ENCODE measurements at places on chromosomes 4 and X.
A peak's percentile ranks its signal among the peaks of the same experiment; 100 is the strongest.

DNA sequence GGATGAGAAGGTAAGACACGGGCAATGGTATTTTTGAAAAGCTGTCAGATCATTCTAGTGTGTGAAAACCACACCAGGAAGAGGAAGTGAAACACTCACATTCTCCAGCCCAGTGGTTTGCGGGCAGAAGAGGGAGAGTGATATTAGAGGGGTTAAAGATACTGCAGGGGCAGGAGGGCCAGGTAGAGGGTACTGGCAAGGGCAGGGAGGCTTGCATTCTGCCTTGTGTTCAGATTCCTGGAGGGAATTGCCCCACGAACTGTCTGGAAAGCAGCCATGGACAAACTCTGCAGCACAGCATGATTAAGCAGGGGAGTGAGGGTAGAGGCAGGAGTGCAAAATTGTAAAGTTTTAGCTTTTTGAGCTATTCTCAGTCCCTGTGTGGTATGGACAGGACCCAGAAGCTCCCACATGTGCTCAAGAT, 30.9 kb downstream of the NIPAL1 start:
- no peaks in the 10 kb centered on the region for H3K36me3 ChIP-seq
- H3K27ac ChIP-seq = no peak overlapping the region
- H3K4me1 ChIP-seq = peaks cover 35% of the 10 kb centered on the region
- peak; percentile 65 for DNase-seq

DNA sequence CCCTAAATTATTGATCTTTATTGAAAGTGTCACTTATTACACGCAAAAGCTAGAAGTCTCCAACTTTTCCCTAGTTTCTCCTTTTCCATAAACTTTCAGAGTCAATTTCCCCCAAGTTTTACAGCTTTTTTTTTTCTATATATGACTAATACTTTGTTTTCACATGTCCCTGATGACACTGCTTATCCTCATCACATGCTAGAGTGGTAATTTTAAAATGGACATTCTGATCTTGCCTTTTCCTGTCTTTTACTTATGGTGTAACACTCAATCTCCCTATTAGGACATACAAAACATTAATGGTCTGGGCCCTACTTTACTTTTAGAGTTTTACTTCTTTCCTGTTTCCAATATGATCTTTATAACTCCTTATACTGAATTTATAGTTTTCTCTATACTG, 112.6 kb downstream of the ANK2 start:
- H3K36me3 ChIP-seq = no peaks in the 10 kb centered on the region
- H3K27ac ChIP-seq = no peak overlapping the region
- DNase-seq = no peak
- peaks cover 2% of the 10 kb centered on the region for H3K27me3 ChIP-seq

DNA sequence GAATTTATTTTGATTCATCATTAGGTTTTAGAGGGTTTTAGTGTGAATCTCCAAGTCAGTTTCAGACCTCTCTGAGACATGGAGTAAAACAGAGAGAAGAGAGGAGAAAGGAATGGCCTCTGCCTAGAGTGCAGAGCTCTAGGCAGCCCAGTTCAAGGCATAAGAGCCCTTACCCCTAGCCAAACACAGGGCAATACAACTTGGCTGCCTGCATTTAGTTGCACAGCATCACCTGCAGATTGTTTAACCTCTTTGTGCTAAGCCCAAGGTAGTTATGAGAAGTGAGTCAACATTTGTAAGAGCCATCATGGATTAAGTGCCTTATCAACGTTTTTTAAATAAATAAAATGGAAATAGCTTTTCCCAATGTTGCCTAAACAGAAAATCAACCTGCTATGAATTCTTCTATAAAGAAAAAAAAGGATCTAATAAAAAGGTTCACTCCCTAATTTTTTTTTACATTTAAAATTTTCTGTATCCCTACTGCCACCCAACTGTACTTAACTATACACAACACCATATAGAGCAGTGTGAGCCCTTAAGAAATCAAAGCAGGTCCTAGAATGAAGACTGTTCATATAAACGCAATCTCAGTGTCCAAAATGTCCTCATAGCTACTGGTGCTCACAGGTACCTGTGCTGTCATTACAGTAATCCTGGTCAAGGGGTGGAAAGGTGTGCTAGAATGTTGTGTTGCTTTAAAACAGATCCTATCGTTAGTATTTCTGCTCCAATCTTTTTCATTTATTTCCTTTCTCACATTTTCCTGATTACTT, 36.0 kb downstream of the PF4 start:
- H3K4me3 ChIP-seq = no peak overlapping the region
- no peaks in the 10 kb centered on the region for H3K36me3 ChIP-seq
- no peak overlapping the region for H3K27ac ChIP-seq
- H3K27me3 ChIP-seq = peaks cover 9% of the 10 kb centered on the region
- H3K4me1 ChIP-seq = no peaks in the 10 kb centered on the region
- no peak for DNase-seq

- DNase-seq = no peak
- no peaks in the 10 kb centered on the region for H3K4me1 ChIP-seq
Observed at GRCh38 chrX:50865311-50865710, 45.2 kb upstream of the BMP15 start.

GRCh38 chr4:172953896-172954568, 214.6 kb upstream of the GALNT7 start:
- H3K4me1 ChIP-seq = no peaks in the 10 kb centered on the region
- no peak overlapping the region for H3K27ac ChIP-seq
- H3K4me3 ChIP-seq = no peak overlapping the region
- no peak for DNase-seq
- H3K36me3 ChIP-seq = no peaks in the 10 kb centered on the region

DNA sequence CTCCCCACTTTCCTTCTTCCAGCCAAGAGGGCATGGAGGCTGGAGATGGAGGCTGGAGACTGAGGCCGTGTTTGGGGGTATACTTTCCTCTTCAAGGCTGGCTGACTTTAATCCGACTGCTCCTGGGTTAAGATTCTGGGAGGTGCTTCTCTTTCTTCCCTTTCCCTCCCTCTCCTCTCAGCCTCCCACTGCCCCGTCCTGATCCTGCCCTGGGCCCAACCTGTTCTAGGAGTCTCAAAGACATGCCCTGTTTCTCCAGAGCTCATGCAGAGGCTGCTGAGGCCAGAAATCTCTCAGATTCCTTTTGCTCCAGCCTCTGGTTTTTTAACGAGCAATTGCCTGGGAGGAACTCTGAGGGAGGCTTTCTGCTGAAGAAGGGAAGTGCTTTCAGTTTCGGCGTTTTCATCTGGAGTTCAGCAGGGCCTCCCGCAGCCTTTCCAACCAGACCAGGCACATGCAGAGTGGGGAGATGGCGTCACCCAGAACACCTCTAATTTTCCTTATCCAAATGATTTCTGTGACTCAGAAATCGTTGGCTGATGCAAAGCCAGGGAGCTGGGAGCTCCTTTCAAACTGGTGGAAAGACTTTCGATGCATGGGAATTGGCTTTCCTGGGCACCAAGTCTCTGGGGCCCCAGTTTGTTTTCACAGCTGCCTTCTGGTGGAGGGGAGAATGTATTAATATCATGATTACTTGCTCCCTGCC, 34.5 kb upstream of the FAM9C start:
- DNase-seq = no peak
- peaks cover 49% of the 10 kb centered on the region for H3K4me1 ChIP-seq
- H3K27ac ChIP-seq = peak overlapping the region; percentile 93

DNA sequence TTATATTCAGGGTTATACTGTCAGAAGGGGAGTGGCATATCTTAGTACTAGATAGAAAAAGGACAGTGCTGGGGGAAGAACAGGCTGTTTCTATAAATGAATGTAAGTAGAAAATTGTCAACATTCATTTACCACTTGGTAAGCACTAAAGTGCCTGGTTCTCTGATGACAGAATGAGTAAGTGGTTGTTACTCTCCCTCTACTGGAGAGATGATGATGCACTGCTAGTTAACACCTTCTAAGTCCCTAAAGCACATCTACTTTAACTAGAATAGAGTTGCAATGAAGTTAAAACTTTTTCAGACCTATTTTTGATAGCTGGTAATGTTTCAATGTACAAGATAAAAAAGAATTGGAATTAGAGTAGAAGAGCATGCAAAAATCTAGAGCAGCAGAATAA, 214.5 kb downstream of the KLHL4 start:
- H3K36me3 ChIP-seq = no peaks in the 10 kb centered on the region
- no peak overlapping the region for H3K27ac ChIP-seq
- no peaks in the 10 kb centered on the region for H3K27me3 ChIP-seq
- no peak for DNase-seq
- no peak overlapping the region for H3K4me3 ChIP-seq

GRCh38 chrX:68848189-68848940, 19.5 kb downstream of the EFNB1 start:
- H3K4me3 ChIP-seq = no peak overlapping the region
- no peak for DNase-seq
- no peaks in the 10 kb centered on the region for H3K4me1 ChIP-seq
- H3K36me3 ChIP-seq = no peaks in the 10 kb centered on the region
- H3K27ac ChIP-seq = no peak overlapping the region
- H3K27me3 ChIP-seq = no peaks in the 10 kb centered on the region

DNA sequence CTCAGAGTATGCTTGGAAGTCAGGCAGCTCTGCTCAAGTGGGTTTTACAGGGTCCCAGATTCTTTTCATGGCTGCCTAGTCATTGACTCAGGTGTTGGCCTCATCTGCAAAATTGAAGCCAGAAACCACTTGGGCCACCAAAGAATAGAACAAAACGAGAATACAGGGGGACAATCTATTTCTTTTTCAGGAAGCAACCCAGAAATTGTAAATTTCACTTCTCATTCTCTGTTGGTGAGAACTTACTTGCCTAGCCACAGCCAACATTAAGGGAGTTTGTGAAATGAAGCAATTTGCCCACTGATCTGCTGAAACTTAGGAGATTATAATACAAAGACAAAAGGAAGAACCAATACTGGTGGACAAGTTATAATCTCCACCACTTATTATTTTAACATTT, 8.6 kb upstream of the TKTL2 start:
- H3K4me1 ChIP-seq = peaks cover 6% of the 10 kb centered on the region
- H3K4me3 ChIP-seq = peak overlapping the region; percentile 57
- no peaks in the 10 kb centered on the region for H3K36me3 ChIP-seq

- peaks cover 2% of the 10 kb centered on the region for H3K27me3 ChIP-seq
- no peak for DNase-seq
- H3K27ac ChIP-seq = no peak overlapping the region
- H3K36me3 ChIP-seq = no peaks in the 10 kb centered on the region
- no peaks in the 10 kb centered on the region for H3K4me1 ChIP-seq
Observed at GRCh38 chrX:123454712-123455431, 270.8 kb downstream of the GRIA3 start.

DNA sequence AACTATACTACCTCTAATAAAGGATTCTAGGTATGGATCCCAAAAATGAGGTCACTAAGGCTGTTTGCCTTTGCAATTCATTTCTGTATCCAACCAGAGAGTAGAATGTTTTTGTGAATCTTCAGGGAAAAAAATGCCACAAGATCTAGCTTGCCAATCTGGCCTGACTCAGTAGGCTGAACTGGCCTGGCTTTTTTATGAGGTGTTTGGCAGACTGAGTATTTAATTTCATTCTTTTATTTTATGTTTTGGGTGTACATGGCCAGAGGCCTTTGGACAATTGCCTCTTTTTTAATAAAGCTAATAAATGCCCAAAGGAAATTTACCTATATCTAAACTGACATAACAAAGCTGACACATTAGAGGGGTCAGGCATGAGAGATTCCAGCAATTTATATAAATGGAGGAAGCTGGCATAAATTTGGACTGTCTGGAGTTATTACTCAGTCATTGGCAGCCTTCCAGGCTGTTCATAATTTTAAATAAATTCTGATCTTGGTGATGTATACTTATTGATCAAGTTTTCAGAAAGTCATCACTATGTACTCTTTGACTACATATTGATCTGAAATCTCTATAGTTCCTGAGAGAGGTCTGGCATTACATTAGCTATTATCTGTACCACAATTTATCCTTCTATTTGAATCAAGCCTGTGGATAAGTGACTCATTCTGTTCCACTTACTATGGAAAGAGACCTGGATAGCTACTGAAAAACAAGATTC, 376.4 kb upstream of the NOCT start:
- DNase-seq = no peak
- no peaks in the 10 kb centered on the region for H3K36me3 ChIP-seq
- H3K27me3 ChIP-seq = peaks cover 1% of the 10 kb centered on the region
- no peak overlapping the region for H3K4me3 ChIP-seq
- no peaks in the 10 kb centered on the region for H3K4me1 ChIP-seq

DNA sequence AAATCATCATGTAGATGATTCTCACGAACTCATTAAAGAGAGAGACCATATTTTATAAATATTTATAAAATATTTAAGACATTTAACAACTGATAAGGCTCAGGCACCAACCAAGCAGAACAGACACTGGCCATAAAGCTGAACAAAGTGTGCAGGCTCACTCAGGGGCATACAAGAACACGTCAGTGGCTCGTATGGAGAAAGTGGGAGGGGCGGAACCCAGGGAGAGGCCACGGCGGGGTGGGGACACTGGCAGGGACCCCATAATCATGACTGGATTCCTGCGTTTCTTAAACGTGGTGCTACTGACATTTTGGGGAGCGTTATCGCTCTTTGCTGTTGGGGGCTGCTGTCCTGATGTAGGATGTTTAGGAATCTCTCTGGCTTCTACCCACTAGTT, 31.3 kb upstream of the FAT1 start:
- no peak overlapping the region for H3K27ac ChIP-seq
- H3K4me3 ChIP-seq = no peak overlapping the region
- H3K27me3 ChIP-seq = no peaks in the 10 kb centered on the region

GRCh38 chrX:100376576-100376975, 33.5 kb downstream of the PCDH19 start:
- no peak overlapping the region for H3K27ac ChIP-seq
- DNase-seq = no peak
- H3K36me3 ChIP-seq = no peaks in the 10 kb centered on the region

DNA sequence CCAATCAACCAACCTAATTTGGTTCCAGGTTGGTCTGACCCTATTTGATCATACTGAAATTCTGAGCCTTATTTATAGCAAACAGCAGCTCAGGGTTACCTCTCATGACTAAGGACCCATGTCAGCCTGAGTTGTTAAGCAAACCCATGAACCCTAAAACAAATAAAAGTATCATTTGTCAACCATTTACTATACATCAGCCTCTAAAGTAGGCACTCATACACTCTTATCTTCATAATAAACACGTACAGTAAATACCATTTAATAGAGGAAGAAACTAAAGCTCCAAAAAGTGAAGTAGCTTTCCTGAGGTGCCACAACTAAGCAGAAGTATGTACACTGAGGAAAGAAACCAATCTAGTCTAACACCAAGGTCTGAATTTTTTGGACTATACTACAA, 25.2 kb downstream of the MANBA start:
- peaks cover 44% of the 10 kb centered on the region for H3K4me1 ChIP-seq
- no peak for DNase-seq
- H3K36me3 ChIP-seq = peaks cover 52% of the 10 kb centered on the region
- peak overlapping the region; percentile 65 for H3K27ac ChIP-seq
- no peak overlapping the region for H3K4me3 ChIP-seq

All from memory B cell (primary cell).